ENCODE measurements at places on chromosomes 2 and 18.

DNA sequence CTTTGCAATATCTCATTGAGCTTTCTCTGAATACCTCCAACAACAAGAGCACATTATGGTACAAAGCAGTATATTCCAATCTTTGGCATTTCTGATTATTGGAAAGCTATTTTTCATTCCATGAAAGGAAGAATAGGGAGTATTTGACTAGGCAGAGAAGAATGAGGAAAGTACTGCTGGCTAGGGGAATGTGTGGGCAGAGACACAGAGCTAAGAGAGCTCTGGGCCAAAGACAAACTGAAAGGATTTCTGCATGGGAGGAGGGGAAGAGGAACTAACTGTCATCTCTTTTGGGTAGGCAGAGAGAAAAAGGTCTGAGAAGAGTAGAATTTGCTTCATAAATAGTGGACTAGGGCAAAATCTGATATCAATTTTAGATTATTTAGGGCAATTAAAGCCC, 150.8 kb downstream of the CCDC85A start:
- no peak for DNase-seq

- no peak for DNase-seq
These were observed 78.2 kb downstream of the KCTD1 start for GRCh38 chr18:26470011-26470637.

DNA sequence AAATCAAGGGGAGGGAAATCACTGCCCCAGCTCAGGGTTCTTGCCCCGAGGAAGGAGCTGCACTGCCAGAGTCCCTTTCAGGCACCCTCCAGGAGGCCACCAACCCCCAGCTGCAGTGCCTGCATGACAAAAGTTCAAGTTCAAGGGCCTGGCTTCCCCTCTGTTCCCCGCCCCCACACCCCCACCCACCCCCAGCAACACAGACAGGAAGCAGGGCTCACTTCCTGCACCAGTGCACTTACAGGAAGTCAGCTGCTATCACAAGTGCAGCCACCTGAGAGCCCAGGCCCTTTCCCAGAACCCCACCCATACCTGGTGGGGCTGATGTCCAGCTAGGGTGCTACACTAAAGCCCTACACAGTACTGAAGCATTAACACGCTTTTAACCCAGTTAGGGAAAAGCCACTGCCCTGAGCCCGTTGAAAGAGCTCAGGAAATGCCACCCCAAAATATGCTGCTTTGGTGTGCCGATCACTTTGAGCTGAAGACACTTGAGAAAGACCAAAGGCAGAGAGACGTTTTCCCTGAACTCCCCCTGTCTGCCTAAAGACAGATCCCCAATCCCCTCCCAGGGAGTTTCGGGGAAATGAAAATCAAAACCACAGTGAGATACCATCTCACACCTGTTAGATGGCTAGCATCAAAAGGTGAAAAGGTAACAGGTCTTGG, 109.9 kb upstream of the CAB39 start:
- DNase-seq = peak; percentile 17

GRCh38 chr18:57901825-57902589, 98.9 kb upstream of the ATP8B1 start:
- DNase-seq = no peak

Measured in stimulated activated CD8-positive, alpha-beta memory T cell treated with anti-CD3 and anti-CD28 coated beads, Interleukin-7, amount 100 ng/mL, for 1 hour (primary cell).